Articular chondrocyte of knee joint (primary cell): ENCODE measurements at places on chromosomes 11 and 22. TPM values are rescaled to one million over a fixed set of nuclear protein-coding genes. Genes with fewer than 3 reads are reported as not detected.

The SCT gene
- not detected in 2 replicates for total RNA-seq

The RELT gene
- total RNA-seq = 3.2 and 4.3 TPM in 2 replicates

The SPDYC gene
- total RNA-seq = not detected in 2 replicates

The ROBO4 gene
- total RNA-seq = 0.26 and 1.1 TPM in 2 replicates

The LINC01488 gene
- not detected in 2 replicates for total RNA-seq

The PDGFB gene
- total RNA-seq = 0.32 TPM in 1 of 2 replicates, not detected in the other

The OR51E1 gene
- not detected in 2 replicates for total RNA-seq

The BARX2 gene
- not detected in 2 replicates for total RNA-seq

The FBXO3 gene
- total RNA-seq = 40.6 and 45.6 TPM in 2 replicates

The API5 gene
- 114 and 115 TPM in 2 replicates for total RNA-seq
